ENCODE measurements at places on chromosomes 3 and 15.
A peak's percentile ranks its signal among the peaks of the same experiment; 100 is the strongest.

DNA sequence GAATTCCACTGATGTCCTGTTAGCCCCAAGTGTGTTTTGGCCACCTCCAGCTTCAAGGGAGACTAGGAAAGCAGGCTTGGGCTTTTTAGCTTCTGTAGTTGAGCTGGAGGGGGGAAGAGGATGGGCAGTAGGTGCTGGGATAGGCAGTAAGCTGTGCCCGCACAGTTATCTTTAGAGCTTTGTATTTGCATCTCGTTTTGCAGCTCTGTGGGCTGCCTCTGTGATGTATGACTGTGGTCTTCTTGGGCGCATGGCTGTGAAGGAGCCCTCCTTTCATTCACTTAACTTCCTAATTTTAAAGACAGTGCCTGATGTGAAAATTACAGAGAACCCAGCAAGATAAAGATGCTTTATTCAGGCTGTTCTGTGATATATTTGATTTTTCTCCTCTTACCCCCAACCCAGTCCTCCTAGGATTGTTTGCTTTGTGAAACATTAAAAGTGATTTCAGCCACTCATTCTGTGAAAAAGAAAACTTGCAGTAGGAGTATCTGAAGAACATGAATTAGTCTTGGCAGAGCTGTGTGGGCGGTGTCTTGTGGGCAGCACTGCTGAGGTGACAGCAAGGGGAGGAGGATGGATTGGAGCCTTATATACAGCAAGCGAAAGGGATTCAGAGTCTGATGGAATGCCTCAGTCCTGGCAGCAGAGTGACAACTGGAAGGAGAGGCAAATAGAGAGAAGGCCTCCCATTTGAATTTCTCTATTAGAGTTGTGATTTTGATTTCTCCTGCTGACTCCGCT lies 74.3 kb downstream of the LARS2 start:
- H3K4me3 ChIP-seq: no peak overlapping the region
- peak; percentile 22 for DNase-seq
- H3K36me3 ChIP-seq: peaks cover 35% of the 10 kb centered on the region
- no peaks in the 10 kb centered on the region for H3K27me3 ChIP-seq

DNA sequence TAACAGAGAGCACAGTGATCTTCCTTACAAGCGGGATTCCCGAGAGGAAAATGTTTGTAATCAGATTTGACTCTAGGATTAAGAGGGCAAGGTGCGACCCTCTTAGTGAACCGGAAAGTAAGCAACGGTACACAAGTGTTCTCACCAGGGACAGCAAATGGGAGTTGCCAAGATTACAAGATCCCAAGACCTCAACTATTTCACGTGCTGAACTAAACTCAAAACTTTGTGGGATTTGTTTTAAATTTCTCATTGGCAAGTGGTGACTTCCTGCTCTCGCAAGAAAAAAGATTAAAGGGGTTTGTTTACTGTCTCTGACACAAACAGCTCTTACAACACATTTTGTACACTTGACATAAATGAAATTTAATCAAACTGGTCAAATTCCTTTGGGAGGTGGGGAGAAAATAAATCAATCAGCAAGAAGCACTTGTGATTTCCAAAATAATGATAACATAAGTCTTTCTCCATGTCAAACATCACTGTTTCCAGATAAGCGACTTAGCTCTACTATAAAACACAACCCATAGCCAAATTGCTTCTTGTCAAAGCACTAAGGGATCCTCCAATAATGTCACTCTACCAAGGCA lies 2.2 kb upstream of the PGPEP1L start:
- no peaks in the 10 kb centered on the region for H3K27me3 ChIP-seq
- no peaks in the 10 kb centered on the region for H3K36me3 ChIP-seq
- no peaks in the 10 kb centered on the region for H3K4me1 ChIP-seq
- no peak overlapping the region for H3K4me3 ChIP-seq

- peak overlapping the region; percentile 82 for H3K27ac ChIP-seq
- peak; percentile 44 for DNase-seq
- peak overlapping the region; percentile 14 for H3K4me3 ChIP-seq
- H3K36me3 ChIP-seq: no peaks in the 10 kb centered on the region
- no peaks in the 10 kb centered on the region for H3K27me3 ChIP-seq
Observed at GRCh38 chr15:41423979-41424659, 7.2 kb downstream of the RTF1 start.

DNA sequence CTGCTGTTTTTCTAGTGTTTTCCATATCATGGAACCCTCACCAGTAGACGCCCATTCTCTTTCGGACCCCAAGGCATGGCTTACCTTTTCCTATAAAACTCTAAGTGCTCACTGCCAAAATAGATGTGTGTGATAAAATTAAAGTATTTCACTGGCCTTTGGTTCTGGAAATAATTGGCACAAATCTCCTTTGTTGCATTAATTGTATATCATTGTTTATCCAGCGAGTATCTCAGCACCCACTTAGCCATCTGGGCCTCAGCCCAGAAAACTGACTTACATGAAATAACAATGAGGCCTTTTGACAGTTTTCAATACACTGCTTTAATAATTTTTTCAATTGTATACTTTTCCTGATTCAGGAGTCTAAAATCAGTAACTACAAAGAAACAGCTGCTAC lies 105.1 kb downstream of the MECOM start:
- no peak for DNase-seq
- no peaks in the 10 kb centered on the region for H3K36me3 ChIP-seq
- no peaks in the 10 kb centered on the region for H3K4me1 ChIP-seq
- no peak overlapping the region for H3K4me3 ChIP-seq
- no peak overlapping the region for H3K27ac ChIP-seq

- no peaks in the 10 kb centered on the region for H3K36me3 ChIP-seq
- no peak overlapping the region for H3K4me3 ChIP-seq
- no peak overlapping the region for H3K27ac ChIP-seq
- H3K4me1 ChIP-seq: peaks cover 17% of the 10 kb centered on the region
Observed at GRCh38 chr3:18211116-18211515, 214.0 kb downstream of the SATB1 start.

DNA sequence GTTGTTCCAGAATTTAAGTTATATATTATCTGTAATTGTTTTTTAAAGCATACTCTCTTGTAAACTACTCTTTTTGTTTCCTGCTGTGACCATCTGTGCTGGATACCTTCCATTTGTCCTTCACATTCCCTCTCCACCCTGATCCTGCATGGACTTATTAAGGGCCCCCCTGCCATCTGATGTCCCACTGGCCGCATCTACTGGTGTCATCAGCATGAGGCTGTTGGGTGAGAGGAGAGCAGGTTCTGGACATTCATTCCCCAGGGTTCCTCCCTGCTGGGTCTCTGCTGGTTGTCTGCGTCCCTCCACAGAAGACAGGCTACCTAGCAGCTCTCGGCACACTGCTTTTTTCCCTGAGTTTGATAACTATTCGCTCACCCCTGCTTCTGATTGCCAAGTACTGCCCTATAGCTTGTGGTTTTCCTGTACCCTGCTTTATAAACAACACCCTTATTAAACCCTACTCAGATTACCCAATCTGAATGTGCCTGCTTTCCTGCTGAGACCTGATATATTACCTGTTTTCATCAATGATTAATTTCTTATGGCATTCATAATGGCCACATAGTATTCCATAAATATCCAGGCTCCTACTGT lies 7.7 kb downstream of the CMTM8 start:
- no peaks in the 10 kb centered on the region for H3K27me3 ChIP-seq
- H3K36me3 ChIP-seq: no peaks in the 10 kb centered on the region
- H3K27ac ChIP-seq: no peak overlapping the region
- H3K4me1 ChIP-seq: no peaks in the 10 kb centered on the region
- H3K4me3 ChIP-seq: no peak overlapping the region

DNA sequence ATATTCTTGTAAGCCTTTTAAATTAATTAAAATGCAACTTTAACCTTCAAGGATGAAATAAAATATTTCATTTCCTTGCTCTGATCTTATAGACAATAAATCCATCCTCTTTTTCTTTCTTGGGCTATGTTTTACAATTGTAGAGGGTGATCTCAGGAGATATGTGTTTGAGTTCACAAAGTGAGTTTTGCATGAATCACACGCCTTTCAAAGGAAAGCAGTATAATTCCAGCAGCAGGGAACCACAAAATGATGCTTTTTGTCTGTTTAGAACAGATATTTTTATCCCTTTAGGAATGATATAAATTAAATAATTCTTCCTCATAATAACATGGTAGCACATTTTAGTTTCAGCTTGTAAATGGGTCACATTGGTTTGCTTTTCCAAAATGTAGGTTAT lies 191.2 kb downstream of the SEMA6D start:
- no peak overlapping the region for H3K4me3 ChIP-seq
- H3K27ac ChIP-seq: no peak overlapping the region
- H3K36me3 ChIP-seq: no peaks in the 10 kb centered on the region

DNA sequence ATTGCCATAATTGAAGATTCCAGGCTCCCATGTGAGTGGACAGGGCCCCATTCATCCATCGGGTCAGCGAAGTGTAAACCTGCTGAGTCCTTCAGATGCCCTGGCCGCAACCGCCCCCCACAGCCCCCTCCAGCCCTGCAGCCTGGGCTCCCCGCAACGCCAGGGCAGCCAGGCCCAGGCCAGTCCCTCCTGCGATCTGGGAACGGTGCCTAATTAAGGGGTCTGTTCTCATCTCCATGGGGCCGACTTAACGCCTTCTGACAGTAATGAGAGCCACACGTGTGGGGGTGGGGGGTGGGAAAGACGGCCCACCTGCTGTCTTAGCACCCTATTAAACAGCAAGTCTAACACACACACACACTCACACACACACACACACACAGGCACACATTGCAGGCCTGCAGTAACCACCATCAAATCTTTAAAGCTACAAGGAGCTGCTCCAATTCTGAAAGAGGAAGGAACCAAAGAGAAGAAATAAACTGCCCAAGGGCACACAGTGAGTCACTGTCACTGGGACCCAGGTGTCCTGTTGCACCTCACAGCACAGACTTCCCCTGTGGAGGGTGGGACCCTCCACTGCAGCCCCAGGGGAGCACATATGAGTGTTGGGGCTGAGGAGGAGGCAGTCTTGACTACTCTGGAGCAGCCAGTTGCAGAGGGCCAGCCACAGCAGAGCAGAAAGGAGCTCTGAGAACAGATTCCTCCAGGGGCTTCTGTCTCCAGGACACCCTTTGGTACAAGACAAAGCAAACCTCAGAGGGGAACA lies 31.8 kb upstream of the HES1 start:
- H3K27me3 ChIP-seq: no peaks in the 10 kb centered on the region
- H3K27ac ChIP-seq: peak overlapping the region; percentile 93
- peak; percentile 94 for DNase-seq
- no peaks in the 10 kb centered on the region for H3K36me3 ChIP-seq
- H3K4me3 ChIP-seq: peak overlapping the region; percentile 63
- peaks cover 93% of the 10 kb centered on the region for H3K4me1 ChIP-seq

DNA sequence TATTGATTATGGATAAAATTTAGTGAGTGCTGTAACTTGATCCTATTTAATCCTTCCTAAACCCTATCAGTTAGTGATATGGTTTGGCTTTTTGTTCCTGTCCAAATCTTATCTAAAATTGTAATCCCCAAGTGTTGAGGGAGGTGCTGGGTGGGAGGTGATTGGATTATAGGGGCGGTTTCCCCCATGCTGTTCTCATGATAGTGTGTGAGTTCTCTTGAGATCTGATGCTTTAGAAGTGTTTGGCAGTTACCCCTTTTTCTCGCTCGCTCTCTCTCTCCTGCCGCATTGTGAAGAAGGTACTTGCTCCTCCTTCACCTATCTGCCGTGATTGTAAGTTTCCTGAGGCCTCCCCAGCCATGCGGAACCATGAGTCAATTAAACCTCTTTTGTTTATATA lies 134.0 kb upstream of the SUCLG2 start:
- DNase-seq: no peak
- no peak overlapping the region for H3K27ac ChIP-seq
- H3K4me3 ChIP-seq: no peak overlapping the region
- no peaks in the 10 kb centered on the region for H3K27me3 ChIP-seq
- H3K36me3 ChIP-seq: no peaks in the 10 kb centered on the region

DNA sequence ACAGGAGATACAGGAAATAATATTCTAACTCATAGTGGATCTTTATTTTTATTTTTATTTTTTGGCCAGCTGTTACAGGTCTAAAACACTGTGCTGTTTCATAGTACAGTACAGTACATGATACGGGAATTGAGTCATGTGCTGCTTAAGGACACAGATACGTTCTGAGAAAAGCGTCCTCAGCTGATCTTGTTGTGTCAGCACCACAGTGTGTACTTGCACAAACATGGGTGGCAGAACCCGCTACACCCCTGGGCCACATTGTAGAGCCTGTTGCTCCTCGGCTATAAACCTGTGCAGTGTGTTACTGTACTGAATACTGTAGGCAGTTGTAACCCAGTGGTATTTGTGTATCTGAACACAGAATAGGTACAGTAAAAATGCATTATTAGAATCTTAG lies 183.4 kb downstream of the OR4M2 start:
- H3K27me3 ChIP-seq: no peaks in the 10 kb centered on the region
- no peak for DNase-seq
- no peak overlapping the region for H3K27ac ChIP-seq
- no peak overlapping the region for H3K4me3 ChIP-seq

DNA sequence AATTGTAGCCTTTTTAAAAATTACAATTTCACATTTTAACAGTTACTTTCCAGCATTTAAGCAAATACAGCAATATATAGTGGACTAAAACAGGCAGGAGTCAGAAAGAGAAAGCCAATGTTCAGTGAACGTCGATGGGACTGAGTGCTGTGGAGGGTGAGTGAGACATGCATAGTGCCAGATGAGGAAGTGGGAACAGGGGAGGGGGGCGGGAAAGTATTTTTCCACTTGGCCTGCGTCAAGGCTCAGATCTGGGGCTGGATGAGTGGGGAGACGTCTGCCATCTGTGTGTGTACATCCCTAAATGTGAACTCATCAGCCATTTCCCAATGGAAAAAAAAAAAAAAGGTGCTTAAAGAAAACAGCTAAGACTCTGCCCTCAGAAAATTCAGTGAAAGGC lies 19.2 kb upstream of the RAD18 start:
- no peak overlapping the region for H3K4me3 ChIP-seq
- DNase-seq: no peak
- H3K36me3 ChIP-seq: no peaks in the 10 kb centered on the region
- H3K27ac ChIP-seq: no peak overlapping the region

Measured in B cell (primary cell).